ENCODE measurements at places on chromosomes 7 and 10.
A peak's percentile ranks its signal among the peaks of the same experiment; 100 is the strongest.

DNA sequence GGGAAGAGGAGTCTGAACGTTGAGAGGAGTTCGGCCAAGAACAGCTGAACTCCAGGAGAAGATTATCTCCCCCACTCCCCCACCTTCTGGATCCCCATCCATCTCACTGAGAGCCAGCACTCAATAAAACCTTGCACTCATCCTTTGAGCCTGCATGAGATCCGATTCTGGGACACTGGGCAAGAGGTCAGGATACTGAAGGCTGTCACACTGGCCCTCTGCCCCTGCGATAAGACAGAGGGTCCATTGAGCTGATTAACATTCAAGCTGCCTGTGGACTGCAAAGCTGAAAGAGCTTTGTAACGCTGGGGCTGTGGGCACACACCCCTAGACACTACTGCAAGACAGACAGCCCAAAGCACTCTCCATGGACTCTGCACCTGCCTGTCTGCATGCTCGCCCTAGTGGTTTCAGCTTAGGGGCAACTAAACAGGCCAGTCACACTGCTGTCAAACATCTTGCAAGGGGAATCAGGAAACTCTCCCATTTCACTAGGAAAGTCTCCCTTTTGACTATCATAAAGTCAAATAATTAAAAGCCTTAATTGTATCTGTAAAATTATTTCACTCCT, 42.3 kb upstream of the CNTNAP2 start:
- DNase-seq = no peak

GRCh38 chr7:1176891-1177373, 16.9 kb upstream of the ZFAND2A start:
- peak; percentile 85 for DNase-seq

- DNase-seq = no peak
Observed at GRCh38 chr7:15084368-15084767, 181.8 kb upstream of the DGKB start.

DNA sequence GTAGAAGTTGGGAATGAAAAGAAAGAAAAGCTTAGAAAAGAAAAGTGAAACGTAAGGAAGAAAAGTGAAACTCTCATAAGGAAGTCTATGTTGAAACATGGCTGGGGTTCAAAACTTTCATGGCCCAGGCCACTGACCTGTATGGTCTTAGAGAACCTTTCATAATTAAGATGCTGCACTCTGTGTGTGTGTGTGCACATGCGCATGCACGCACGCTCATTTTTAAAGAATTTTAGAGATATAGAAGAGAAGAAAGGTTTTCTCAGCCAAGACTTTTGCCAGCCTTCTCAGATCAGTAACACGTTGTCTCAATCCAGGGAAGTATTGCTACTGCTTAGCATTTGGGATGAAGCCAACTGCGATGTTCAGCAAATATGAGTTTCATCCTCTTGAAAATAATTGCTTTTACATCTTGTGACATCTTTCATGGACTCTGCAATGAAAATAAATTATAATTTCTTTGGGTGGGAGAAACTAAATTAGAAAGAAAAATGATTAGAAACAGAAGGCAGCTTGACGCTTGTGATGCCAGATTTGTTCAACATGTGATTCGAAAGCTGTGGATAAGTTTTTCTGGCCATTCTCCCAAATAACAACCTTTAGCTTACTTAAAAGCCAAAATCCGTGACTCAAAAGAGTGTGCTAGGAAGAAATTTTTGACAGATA, 16.2 kb upstream of the SLC26A4 start:
- DNase-seq = no peak

DNA sequence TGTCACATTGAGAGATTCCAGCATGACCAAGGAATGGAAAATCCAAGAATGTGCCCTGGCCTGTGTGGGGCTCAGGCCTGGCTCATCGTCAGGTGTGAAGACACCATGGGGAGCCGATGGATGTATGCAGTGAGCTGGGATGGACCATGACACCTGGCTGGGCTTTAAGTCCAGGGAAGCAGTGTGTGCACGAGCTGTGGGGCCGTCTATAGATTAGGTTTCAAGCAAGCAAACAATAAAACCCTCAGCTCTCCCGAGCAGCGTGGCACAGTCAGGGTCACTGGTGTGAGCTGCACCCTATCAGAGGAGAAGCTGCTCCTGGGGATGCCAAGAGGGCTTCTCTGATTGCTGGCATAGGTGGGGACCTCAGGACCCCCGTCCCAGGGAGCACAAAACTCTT, 50.5 kb upstream of the DLG5 start:
- DNase-seq = no peak

- no peak for DNase-seq
Observed at GRCh38 chr10:59093461-59093860, 83.0 kb upstream of the PHYHIPL start.

DNA sequence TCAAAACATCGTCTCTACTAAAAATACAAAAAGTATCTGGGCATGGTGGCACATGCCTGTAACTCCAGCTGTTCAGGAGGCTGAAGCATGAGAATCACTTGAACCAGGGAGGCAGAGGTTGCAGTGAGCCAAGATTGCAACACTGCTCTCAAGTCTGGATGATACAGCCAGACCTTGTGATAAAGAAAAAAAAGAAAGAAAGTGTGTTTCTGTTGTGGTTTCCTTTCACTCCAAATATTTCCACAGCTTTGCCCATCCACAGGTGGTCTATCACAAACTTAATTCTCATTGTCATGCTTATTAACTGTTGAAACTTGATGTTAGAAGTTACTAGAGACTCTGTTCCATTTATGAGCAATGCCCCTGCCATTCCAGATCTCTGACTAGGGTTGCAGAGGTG, 316.0 kb upstream of the SEMA3C start:
- DNase-seq = no peak

DNA sequence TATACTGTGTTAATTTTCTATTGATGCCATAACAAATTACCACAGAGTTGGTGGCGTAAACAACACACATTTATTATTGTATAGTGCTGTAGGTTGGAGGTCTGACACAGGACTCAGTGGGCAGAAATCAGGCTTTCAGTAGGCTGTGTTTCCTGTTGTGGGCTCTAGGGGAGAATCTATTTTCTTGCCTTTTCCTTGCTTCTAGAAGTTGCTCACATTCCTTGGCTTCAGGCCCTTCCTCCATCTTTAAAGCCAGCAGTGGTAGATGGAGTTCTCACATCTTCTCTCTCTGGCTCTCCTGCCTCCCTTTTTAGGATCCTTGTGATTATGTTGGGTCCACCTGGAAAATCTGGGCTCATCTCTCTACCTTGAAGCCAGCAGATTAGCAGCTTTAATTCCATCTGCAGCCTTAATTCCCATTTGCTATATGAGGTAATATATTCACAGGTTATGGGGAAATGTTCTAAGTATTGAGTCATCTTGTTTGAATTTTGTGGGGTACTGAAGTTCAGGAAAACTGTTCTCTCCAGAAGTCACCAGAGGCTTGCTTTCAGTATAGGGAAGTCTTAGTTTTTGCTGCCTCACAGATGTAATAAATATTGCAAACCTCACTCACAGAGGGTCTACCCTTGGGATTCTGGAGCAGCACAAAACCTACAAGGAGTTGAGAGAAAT, 38.9 kb downstream of the CCNY start:
- DNase-seq = no peak

DNA sequence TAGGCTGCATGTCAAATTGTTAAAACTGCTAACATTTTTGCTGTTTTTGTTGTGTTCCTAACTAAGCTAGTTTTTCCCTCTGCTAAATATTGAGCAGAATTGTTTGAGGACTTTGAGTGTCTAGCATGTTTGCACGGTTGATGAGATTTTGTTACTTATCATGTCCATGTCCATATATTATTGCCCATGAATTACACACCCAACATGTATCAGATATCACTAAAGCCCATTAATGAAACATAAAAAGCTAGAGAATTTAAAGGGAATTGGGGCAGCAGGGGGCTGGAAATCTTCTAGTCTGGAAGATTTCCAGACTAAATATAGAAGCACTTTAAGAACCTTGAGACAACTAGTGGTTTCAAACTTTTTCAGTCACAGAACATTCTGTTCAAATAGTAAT, 197.7 kb downstream of the SNX10 start:
- DNase-seq = no peak

DNA sequence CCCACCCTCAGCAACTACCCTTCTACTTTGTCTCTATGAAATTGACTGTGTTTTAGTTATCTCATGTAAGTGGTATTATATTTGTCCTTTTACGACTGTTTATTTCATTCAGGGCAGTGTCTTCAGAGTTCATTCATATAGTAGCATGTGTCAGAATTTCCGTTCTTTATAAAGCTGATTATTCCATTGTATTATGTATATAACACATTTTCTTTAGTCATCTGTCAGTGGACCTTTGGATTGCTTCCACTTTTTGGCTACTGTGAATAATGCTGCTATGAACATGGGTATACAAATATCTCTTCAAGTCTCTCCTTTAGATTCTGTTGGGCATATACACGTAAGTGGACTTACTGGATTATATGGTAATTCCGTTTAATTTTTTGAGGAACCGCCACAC, 14.5 kb downstream of the SLF2 start:
- no peak for DNase-seq

GRCh38 chr10:126240483-126240882, 147.8 kb downstream of the ADAM12 start:
- DNase-seq = no peak

Data from H7 (cell line).